Left lung (tissue), 14 donors: ENCODE measurements at places on chromosomes 3 and 15. TPM values are rescaled to one million over a fixed set of nuclear protein-coding genes. Genes with fewer than 3 reads are reported as not detected.

DNA sequence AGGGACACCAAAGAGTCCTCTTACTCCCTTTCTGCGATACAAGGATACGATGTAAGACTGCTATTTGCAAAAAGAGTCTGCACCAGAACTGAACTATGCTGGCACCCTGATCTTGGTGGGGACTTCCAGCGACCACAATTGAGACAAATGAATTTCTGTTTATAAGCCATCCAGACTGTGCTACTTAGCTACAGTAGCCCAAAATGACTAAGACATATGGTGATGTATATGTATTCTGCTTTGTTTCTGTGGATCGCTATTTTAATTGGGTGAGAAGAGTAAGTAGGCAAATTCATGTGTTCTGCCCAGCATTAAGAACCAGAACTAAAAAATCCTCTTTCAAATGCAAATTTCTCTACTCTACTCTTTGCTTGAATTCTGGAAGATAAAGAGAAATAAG lies 720.9 kb downstream of the DIPK2A start:
- no peaks in the 10 kb centered on the region for H3K27me3 ChIP-seq
- H3K4me1 ChIP-seq = no peaks in the 10 kb centered on the region

HESX1 gene
- total RNA-seq = 0.61 TPM

RBP2 gene
- not detected for total RNA-seq

SLC25A20 gene
- total RNA-seq = 24.7 TPM

- H3K27me3 ChIP-seq = peaks cover 5% of the 10 kb centered on the region
- H3K36me3 ChIP-seq = no peaks in the 10 kb centered on the region
- H3K27ac ChIP-seq = no peak overlapping the region
- peaks cover 5% of the 10 kb centered on the region for H3K4me1 ChIP-seq
- H3K4me3 ChIP-seq = no peak overlapping the region
These were observed 2.6 kb upstream of the PYGO1 start for GRCh38 chr15:55590788-55591187.

TMEM45A gene
- 24.5 TPM for total RNA-seq

MKRN3 gene
- total RNA-seq = not detected

MEX3B gene
- total RNA-seq = 4.9 TPM

BCL2A1 gene
- total RNA-seq = 99.2 TPM

DNA sequence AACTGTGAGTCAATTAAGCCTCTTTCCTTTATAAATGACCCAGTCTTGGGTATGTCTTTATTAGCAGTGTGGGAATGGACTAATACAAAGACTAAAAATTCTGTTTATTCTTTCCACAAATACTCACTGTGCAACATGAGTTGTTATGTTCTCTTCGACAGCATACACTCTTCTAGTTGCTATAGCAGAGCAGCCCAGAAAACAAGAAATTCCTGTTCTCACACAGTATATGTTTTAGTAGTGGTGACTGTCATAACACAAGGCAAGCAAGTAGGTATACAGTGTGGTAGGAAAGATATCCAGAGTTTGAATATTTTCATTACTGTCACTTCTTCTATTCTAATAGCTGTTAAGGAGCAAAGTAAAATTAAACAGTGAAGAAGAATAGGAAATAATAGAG lies 453.3 kb downstream of the ROBO1 start:
- H3K27me3 ChIP-seq = no peaks in the 10 kb centered on the region
- H3K36me3 ChIP-seq = no peaks in the 10 kb centered on the region
- H3K27ac ChIP-seq = no peak overlapping the region
- DNase-seq = no peak

CPNE9 gene
- 0.21 TPM for total RNA-seq

- DNase-seq = peak; percentile 100
- H3K4me1 ChIP-seq = peaks cover 8% of the 10 kb centered on the region
- peak overlapping the region; percentile 89 for H3K4me3 ChIP-seq
- peak overlapping the region; percentile 100 for H3K27ac ChIP-seq
- no peaks in the 10 kb centered on the region for H3K36me3 ChIP-seq
These were observed 445 bp upstream of the MSL2 start for GRCh38 chr3:136196401-136197158.

DNA sequence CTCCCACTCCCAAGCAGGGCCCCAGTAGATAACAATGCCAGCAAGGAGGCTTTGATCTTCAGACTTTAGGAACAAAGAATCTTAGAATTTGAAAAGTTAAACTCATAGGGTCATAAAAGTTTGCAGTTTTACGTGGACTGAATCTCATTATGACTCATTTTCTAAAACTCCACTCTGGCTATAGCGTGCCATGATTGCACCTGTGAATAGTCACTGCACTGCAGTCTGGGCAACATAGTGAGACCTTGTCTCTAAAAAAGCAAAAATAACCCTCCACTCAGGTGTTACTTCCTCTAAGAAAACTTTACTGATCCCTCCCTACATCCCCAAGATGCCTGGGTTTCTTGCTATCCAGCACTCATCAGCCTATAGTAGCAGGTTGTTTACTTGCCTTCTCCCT lies 104.5 kb downstream of the IL20RB start:
- H3K27ac ChIP-seq = no peak overlapping the region
- H3K27me3 ChIP-seq = no peaks in the 10 kb centered on the region
- H3K36me3 ChIP-seq = no peaks in the 10 kb centered on the region
- no peak overlapping the region for H3K4me3 ChIP-seq

CCR8 gene
- 0.29 TPM for total RNA-seq

GRCh38 chr15:60124460-60125070 lies 120.5 kb downstream of the FOXB1 start:
- no peaks in the 10 kb centered on the region for H3K27me3 ChIP-seq
- no peak for DNase-seq
- no peak overlapping the region for H3K27ac ChIP-seq
- no peaks in the 10 kb centered on the region for H3K36me3 ChIP-seq
- no peak overlapping the region for H3K4me3 ChIP-seq

TPM1 gene
- 196 TPM for total RNA-seq

GRCh38 chr3:128068156-128068620 lies 16.0 kb downstream of the SEC61A1 start:
- no peak overlapping the region for H3K27ac ChIP-seq
- H3K4me3 ChIP-seq = no peak overlapping the region
- no peaks in the 10 kb centered on the region for H3K4me1 ChIP-seq
- peaks cover 100% of the 10 kb centered on the region for H3K36me3 ChIP-seq
- DNase-seq = no peak

DNA sequence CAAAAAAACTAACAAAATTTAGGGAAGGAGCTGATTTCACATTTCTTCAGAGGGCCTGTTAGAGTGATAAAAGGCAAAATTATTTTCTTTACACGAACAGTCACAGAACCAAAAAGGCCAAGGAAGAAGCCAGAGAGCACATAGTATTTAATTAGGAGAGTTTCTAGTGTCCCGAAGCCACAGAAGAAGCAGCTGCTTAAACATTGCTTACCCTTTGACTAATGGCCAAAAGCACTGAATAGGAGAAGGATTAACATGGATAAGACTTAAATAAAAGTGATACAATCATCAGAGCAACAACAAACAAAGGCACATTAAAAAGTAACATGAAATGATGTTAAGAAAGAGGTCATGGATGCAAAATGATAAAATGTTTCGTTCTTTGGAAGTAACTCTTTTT lies 98.6 kb downstream of the CHL1 start:
- no peak for DNase-seq
- no peak overlapping the region for H3K4me3 ChIP-seq
- H3K36me3 ChIP-seq = no peaks in the 10 kb centered on the region

CLDN16 gene
- 1.1 TPM for total RNA-seq

- no peak for DNase-seq
- H3K4me1 ChIP-seq = peaks cover 12% of the 10 kb centered on the region
- no peak overlapping the region for H3K27ac ChIP-seq
- H3K27me3 ChIP-seq = peaks cover 66% of the 10 kb centered on the region
These were observed 188.7 kb upstream of the LINGO1 start for GRCh38 chr15:77821188-77821958.

WDR93 gene
- 0.20 TPM for total RNA-seq

SNURF gene
- total RNA-seq = 6.6 TPM

SNTN gene
- total RNA-seq = not detected

GRCh38 chr3:179495483-179495882 lies 44.2 kb upstream of the GNB4 start:
- H3K36me3 ChIP-seq = no peaks in the 10 kb centered on the region
- H3K27ac ChIP-seq = no peak overlapping the region
- no peaks in the 10 kb centered on the region for H3K27me3 ChIP-seq
- no peak for DNase-seq

SENP8 gene
- 3.1 TPM for total RNA-seq

U2SURP gene
- 54.3 TPM for total RNA-seq

- no peak for DNase-seq
- H3K36me3 ChIP-seq = no peaks in the 10 kb centered on the region
- H3K4me1 ChIP-seq = peaks cover 27% of the 10 kb centered on the region
- H3K4me3 ChIP-seq = no peak overlapping the region
These were observed 2.7 kb upstream of the FNDC3B start for GRCh38 chr3:172036541-172037215.

- no peaks in the 10 kb centered on the region for H3K4me1 ChIP-seq
- no peaks in the 10 kb centered on the region for H3K36me3 ChIP-seq
- H3K4me3 ChIP-seq = no peak overlapping the region
- H3K27ac ChIP-seq = no peak overlapping the region
- no peaks in the 10 kb centered on the region for H3K27me3 ChIP-seq
These were observed 159.0 kb upstream of the VEPH1 start for GRCh38 chr3:157662171-157662570.

DNA sequence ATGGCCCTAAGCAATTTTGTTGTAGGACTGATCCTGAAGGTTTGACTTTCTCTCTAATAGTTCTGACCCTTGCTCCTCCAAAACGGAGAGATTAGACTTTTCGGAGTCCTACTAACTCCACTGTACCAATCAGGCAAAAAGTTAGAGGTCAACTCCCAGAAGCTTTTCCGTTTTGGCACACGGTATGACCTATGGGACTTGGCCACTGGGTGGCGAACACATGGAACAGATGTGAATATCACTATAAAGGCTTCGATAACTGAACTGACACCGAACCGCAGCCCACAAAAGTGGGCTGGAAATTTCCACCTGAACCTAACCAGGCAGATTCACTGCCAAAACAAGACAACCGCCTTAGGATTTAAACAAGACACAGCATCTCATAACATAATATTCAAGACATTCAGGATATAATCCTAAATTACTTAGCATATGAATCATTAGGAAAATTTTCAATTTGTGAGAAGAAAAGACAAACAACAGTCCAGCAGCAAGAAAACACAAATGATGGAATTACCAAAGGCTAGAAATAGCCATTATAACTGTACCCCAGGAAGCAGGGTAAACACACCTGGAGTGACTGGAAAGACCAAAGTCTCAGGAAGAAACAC lies 12.2 kb upstream of the TM2D3 start:
- no peaks in the 10 kb centered on the region for H3K4me1 ChIP-seq
- H3K27me3 ChIP-seq = no peaks in the 10 kb centered on the region
- H3K27ac ChIP-seq = no peak overlapping the region
- H3K4me3 ChIP-seq = no peak overlapping the region
- DNase-seq = no peak

DNA sequence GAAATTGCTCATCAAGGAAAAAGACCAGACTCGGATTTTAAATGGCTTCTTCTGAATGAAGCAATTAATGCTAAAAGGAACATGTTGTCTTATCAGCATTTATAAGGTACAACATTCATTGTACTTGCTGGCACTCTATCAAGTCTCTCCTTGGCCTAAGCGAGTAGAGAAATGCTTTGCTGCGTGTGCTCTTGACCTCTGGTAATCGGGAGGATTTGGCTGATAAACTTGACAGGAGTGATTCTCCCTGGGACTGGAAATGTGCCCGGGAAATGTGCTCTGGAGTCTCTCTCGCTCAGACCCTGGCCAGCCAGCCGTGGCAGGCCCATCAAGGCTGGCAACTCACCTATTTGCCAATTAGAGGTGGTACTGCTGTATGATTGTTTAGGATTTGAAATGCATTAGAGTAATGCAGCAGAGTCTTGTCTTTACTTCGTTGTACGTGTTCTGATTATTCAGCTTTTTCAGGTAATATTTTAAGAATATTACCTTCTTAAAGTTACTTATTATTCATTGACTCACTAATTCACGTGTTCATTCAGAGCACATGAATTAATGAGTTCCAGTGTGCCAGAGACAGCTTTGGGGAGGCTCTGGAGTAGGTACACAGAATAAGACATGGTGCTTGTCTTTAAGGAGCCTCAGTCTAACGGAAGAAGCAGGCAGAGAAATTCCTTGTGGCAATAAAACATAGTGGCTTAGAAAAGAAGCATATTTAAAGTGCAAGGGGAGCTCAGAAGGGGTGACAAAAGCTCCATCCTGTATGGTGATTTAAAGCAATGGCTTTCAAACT lies 48.0 kb upstream of the TPRG1 start:
- H3K27me3 ChIP-seq = no peaks in the 10 kb centered on the region
- no peaks in the 10 kb centered on the region for H3K36me3 ChIP-seq
- peak overlapping the region; percentile 71 for H3K27ac ChIP-seq
- no peak overlapping the region for H3K4me3 ChIP-seq

DNA sequence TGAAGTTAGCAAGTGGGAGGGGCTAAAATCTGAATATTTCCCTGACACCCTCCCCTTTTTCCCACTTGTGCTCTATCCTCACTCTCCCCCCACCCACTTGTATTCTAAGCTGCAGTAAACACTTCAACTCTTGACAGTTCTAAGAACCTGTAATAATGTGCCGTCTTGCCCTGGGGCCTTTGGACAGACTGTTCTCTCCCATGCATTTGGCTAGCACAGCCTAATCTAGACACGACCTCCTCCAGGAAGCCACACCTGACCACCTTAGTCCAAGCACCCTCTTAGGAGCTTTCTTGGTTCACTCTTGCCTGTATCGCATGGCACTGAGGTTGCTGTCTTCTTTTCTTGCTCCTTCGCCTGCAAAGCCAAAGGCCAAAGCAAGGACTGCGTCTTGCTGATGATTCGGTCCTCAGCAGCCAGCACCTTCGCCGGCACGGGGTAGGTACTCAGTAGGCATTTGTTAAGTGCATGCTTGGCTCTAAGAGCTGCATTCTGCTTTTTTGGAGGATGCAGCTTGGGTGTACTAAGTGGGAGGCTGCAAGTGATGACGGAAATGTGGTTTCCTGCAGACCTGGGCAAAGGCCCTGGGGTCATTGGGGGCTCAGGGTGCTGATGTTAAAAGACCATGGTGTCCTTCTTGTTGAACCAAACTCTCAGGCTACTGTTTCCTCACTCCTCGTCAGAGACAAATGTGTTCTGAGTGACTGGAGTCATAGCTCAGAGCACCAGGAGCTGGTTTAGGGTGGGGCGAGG lies 2.0 kb upstream of the ZNF710 start:
- no peak for DNase-seq
- no peaks in the 10 kb centered on the region for H3K27me3 ChIP-seq
- H3K27ac ChIP-seq = peak overlapping the region; percentile 94
- no peaks in the 10 kb centered on the region for H3K36me3 ChIP-seq
- peaks cover 50% of the 10 kb centered on the region for H3K4me1 ChIP-seq

GRCh38 chr3:78183906-78184599 lies 1144.2 kb downstream of the ROBO2 start:
- H3K36me3 ChIP-seq = no peaks in the 10 kb centered on the region
- H3K27me3 ChIP-seq = no peaks in the 10 kb centered on the region
- H3K27ac ChIP-seq = no peak overlapping the region
- peak; percentile 33 for DNase-seq

GOLIM4 gene
- 41.3 TPM for total RNA-seq

GRCh38 chr3:38582941-38583645 lies 66.4 kb downstream of the SCN5A start:
- no peak overlapping the region for H3K4me3 ChIP-seq
- H3K27ac ChIP-seq = no peak overlapping the region
- no peaks in the 10 kb centered on the region for H3K36me3 ChIP-seq

HYAL1 gene
- total RNA-seq = 41.3 TPM

GRCh38 chr15:43872416-43873020 lies 45.7 kb downstream of the WDR76 start:
- H3K4me3 ChIP-seq = no peak overlapping the region
- no peak overlapping the region for H3K27ac ChIP-seq
- H3K27me3 ChIP-seq = no peaks in the 10 kb centered on the region
- peaks cover 12% of the 10 kb centered on the region for H3K36me3 ChIP-seq

- no peak overlapping the region for H3K27ac ChIP-seq
- DNase-seq = no peak
- H3K36me3 ChIP-seq = no peaks in the 10 kb centered on the region
- H3K4me3 ChIP-seq = no peak overlapping the region
These were observed 88.7 kb downstream of the GABRG3 start for GRCh38 chr15:27059610-27060202.
